ENCODE measurements at places on chromosomes 6 and 20.

DNA sequence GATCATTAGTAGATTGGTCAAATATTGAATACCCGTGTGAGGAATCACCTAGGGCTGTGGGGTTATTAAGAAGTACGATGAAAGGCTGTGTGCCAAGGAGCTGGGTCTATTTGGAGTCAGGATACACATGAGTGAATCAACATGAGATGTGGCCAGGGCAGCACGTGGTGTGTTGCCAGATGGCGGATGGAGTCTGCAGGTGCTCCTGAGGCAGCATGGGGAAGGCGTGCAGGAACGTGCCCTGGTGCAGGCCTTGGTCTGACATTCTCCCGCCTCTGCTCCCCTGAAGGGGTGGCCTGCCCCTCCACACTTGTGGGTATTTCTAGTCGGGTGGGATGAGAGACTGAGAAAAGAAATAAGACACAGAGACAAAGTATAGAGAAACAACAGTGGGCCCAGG, 39.0 kb upstream of the SLC22A1 start:
- DNase-seq = no peak

GRCh38 chr6:169342710-169343109, 89.1 kb upstream of the THBS2 start:
- DNase-seq = no peak

GRCh38 chr6:145532361-145532760, 203.0 kb downstream of the EPM2A start:
- DNase-seq = no peak

GRCh38 chr6:147874322-147874721, 365.8 kb downstream of the SAMD5 start:
- no peak for DNase-seq

DNA sequence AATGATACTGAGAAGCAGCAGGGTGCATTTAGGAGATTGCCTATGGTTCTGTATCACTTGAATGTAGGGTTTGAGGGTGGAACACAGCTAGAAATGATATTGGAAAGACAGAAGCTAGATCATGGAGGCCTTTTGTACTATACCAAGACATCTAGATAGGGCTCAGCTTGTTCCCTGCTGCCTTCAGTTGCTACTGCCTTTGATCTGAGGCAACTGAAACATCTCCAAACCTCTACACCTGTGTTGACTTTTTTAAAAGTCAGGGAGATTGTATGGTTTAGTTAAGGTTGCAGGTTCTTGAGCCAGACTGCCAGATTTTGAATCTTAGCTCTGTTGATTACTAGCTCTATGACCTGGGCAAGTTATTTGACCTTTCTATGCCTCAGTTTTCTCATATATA, 12.7 kb downstream of the BLTP3A start:
- no peak for DNase-seq

DNA sequence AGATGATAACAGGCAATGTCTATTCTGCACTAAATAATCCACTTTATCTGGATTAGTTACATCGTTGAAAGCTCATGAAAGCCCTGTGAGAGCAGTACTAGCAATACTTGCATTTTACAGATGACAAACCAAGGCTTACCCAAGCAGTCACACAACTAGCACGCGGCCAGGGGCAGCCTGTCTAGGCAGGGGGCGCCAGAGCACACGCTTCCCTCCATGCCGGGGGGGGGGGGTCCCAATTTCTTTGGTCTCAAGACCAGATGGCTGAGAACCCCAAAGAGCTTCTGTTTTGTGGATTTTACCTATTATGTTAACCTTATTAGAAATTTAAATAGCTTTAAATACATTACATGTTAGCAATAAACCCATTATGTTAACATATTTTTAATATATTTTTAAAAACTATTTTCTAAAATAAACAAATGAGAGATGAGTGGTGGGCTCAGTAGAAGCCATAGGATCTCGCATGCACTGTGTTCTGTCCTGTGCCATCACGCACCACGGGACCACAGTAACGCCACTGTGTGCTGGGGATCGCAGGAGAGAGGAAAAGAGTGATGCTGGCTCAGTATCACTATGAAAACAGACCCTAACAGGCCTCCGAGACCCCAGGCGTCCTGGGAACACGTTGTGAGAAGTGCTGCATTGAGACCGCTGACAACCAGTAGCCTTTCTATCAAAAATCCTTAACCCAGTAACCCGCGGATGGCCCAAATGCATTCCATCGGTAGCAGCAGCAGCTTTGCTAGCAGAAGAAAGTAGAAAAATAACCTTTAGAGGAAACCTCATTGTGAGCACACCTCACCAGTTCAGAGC, 5.3 kb upstream of the PRR18 start:
- no peak for DNase-seq

- DNase-seq = no peak
Observed at GRCh38 chr6:31363811-31364210, 6.8 kb upstream of the HLA-B start.

DNA sequence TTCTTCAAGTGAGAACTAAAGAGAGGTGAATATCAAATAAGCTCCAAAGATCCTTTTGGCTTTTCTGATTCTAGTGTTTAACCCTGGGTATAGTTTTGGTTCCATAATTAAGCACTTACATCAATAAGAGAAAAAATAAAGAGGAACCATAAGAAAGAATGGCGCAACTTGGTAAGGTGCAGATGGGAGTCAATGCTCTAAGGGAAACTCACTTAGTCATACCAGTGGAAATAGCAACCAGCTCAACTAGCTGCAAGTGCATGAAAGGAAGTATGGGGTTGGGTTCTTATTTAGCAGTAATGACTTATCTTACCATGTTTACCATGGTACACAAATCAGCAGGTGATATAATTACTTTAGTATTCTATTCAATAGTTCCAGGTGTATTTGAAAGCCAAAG, 296.5 kb upstream of the RUNX2 start:
- DNase-seq = no peak

GRCh38 chr6:112773187-112773586, 426.1 kb downstream of the RFPL4B start:
- DNase-seq = no peak

- DNase-seq = no peak
Observed at GRCh38 chr6:16324606-16325225, 86.3 kb downstream of the GMPR start.

All from stimulated activated CD4-positive, alpha-beta T cell treated with anti-CD3 and anti-CD28 coated beads, Interleukin-12 subunit alpha, Interleukin-12 subunit beta, amount 100 ng/mL, for 24 hours (primary cell).